ENCODE measurements at places on chromosomes 1 and 21.

DNA sequence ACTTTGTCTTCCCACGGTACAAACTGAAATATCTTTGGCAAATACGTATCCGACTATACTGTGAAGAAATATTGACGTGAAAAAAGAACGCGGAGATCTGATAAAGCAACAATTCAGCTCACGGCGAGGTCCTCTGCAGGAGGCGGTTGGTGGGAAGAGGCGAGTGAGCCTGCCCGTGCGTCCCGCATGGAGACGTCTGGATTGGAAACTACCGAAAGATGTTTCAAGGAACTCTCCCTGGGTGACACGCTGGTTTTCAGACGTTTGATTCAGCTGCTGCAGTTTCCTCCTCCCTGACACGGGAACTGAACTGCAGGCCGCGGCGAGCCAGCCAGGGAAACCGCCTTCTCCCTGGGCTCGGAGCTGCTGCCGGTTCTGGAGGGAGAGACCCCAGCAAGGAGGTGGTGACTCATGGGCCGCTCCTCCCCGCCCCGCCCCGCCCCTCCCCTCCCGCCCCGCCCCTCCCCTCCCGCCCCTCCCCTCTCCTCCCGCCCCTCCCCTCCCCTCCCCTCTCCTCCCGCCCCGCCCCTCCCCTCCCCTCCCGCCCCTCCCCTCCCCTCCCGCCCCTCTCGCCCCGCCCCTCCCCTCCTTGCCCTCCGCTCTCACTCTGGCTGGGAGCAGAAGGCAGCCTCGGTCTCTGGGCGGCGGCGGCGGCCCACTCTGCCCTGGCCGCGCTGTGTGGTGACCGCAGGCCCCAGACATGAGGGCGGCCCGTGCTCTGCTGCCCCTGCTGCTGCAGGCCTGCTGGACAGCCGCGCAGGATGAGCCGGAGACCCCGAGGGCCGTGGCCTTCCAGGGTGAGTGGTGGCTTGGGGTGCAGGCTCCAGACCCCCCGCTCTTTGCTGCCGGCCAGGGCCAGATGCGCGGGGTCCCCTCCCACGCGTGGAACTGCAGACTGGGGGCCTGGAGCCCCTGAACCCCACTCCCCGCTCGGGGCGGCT, at the start of gene COL6A1:
Gene COL6A1, plus strand, starts transcription at position 620 of the 941 bp plus-strand sequence. Its CDS starts 81 bp downstream, at position 701.
- DNase-seq = peak; percentile 55

DNA sequence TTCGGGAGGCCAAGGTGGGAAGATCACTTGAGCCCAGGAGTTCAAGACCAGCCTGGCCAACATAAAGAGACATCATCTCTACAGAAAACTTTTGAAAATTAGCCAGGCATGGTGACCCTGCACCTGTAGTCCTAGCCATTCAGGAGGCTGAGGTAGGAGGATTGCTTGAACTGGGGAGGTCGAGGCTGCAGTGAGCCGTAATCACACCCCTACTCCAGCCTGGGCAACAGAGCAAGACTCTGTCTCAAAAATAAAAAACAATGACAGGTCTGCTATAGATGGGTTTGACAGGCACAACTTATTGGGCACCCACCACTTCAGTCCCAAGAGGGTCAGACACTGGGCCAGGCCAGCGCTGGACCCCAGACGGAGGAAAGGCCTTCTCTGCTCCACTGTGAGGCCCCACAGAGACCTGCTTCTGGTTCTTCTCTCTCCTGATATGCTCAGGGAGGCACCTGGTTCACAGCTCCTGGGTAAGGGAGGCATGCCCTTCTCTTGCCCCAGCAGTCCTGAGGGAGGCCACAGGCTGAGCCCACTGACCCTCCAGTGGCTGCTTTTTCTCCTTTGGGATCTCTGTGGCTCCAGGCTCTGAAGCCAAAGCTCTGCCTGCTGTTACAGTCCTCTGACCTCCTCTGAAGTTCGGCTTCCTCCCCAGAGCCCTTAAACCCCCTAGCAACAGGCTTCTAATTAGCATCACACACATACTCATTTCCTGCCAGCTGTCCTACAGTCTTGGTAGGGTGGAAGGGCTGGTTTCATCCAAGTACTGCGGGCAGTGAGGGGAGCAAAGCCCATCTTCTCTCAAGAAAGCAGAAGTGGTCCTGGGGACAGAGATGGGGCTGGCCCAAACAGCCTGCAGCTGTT, 14.4 kb downstream of the S100A16 start:
- DNase-seq = no peak

- DNase-seq = no peak
Observed at GRCh38 chr1:1531947-1532346, 8.5 kb downstream of the TMEM240 start.

- DNase-seq = no peak
Observed at GRCh38 chr1:196733091-196733970, 41.3 kb upstream of the CFHR3 start.

DNA sequence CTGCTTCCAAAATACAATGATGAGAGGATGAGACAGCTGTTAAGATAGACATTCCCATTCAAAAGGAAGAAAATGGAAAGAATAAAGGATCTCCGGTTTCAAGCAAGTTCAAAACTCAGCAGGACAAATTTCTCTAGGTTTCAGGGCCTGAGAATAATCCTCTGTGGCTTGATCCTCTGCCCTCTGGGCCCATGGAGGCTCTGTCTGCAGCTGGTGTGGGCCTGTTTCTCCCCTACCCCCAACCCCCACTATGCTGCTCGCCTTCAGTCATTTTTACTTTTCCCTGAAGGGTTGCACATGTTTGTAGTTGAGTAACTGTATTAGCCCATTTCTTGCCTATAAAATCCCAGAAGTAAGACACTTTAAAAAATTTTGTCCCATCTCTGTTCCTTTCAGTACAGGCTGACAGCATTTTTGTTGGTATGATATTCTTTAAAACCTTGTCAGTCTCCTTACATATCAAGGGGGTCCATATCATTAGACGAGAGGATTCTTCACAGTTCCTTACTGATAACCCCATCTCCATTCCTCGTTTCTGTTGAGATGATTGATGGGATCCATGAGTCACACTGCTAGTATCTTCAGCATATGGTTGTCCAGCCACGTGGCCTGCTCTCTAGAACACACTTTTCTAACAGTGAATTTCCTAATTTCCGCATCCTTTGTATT, 10.5 kb downstream of the ZMYM4 start:
- DNase-seq = no peak

GRCh38 chr1:167762061-167762746, 40.4 kb downstream of the MPZL1 start:
- no peak for DNase-seq

- no peak for DNase-seq
Observed at GRCh38 chr1:116983678-116984077, 17.9 kb upstream of the CD101 start.

- DNase-seq = no peak
Observed at GRCh38 chr21:46216132-46216747, 12.3 kb downstream of the LSS start.
